ENCODE measurements at places on chromosomes 16 and 17. TPM values are rescaled to one million over a fixed set of nuclear protein-coding genes. Genes with fewer than 3 reads are reported as not detected.

DNA sequence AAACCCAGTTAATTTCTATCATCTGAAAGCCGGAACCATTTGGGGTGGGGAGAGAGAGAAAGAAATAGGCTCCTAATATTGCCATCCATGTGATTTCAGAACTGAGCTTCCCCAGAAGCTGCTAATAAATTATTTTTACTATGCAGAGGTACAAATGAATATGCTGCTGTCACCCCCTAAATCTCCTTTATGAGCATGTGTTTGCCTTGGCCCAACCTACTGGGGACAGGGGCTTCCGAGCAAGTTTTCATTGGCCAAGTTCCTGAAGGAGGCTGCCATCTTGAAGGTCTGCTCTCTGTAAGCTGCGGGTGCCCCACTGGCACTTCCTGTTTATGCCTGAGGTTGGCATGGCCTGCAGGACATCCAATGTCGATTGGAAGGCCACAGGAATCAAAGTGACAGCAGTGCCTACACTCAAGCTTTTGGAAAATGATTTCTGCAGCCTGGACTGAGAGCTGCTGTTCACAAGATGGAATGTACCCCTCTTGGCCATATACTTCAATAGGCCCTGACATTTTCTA lies 194.7 kb downstream of the XYLT1 start:
- no peak for DNase-seq

DNA sequence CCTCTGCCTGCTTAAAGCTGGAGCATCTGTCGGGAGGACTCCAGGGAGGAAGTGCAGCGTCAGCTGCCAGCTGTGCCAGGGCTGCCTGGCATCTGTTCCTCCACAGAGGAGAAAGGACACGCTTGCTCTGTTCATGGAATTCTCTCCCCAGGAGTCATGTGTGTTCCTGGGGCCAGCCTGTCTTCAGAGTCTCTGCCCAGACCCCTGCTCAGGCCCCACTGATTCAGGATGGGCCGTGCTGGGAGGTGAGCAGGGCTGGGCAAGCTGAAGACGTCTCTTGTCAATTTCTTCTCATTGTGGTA lies 24.2 kb downstream of the CRISPLD2 start:
- peak; percentile 58 for DNase-seq

GRCh38 chr16:84361546-84361945 lies 6.8 kb upstream of the ATP2C2 start:
- DNase-seq = no peak

- no peak for DNase-seq
Measured at GRCh38 chr16:69867784-69868560, 83.2 kb upstream of the CLEC18A start.

DNA sequence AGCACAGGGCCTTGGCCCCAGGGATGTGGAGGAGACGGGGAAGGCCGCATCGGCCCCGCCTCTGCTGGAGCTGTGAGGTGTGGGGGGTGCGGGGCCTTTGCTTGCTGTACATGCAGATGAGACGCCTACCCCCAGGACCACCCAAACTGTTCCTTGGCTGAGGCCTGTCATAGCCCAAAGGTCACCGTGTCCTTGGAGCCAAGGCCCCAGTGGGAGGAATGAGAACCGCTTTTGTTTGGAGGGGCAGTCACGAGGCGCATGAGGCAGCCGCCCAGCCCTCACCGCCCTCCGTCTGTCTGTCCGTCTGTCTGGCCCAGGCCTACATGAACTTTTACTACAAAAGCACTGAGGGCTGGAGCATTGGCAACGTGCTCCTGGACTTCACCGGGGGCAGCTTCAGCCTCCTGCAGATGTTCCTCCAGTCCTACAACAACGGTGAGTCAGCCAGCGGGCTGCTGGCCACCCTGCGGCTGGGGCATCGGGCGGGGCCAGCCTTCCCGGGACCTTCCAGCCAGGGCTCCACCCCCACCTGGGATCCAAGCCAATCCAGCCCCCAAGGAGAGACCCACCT lies 8.8 kb downstream of the TAX1BP3 start:
- DNase-seq = peak; percentile 57

- DNase-seq = no peak
Measured at GRCh38 chr17:35891269-35891668, 11.1 kb upstream of the CCL5 start.

GRCh38 chr17:31663576-31663975 lies 195.5 kb downstream of the COPRS start:
- DNase-seq = no peak

- no peak for DNase-seq
Measured at GRCh38 chr16:8572063-8572918, 18.0 kb downstream of the TMEM114 start.

DNA sequence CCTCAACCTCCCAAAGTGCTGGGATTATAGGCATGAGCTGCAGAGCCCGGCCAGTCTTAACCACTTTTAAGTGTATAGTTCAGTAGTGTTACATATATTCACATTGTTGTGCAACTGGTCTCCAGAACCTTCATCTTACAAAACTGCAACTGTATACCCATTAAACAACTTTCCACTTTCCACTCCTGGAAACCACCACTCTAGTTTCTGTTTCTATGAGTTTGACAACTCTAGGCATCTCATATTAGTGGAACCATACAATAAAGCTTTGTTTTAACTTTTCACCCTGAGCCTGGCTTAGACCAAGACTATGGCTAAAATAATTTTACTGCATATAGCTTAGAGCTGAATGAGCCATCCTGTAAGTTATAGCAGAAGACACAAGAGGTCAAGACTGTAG lies 108.0 kb upstream of the GOT2 start:
- DNase-seq = no peak

DNA sequence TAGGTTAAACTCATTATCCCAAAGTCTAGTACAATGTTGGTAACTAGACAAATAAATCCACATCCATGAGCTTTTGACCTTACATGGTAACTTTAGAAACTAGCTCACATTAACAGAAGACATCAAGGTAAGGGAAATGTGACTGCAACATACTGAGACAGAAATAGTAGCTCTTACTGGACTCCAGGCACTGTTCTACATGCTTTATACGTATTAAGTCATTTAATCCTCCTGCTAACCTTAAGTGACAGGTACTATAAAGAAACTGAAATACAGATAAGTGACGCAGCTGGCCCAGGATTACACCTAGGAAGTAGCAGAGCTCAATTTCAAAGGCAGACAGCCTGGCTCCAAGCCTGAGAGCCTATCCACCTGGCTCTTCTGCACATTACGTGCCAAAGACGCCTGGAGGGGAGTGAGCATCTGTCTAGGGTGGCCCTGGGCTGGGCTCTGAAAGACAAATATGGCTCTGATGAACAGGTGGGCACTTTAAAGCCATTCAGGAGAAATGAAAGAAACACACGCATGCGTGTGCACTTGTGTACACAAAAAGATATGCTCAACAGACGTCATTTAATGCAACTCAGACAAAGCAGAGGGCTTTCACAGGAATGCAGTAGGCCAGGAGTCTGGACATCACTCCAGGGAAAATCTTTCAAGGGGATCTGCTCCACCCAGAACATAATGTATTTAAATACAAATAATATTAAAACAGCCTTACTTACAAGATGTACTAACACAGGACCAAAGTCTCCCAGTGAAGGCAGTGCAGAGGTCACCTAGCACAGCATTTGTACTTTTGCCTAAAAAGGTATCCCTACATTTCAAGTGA lies 4.4 kb downstream of the ZC3H7A start:
- DNase-seq = no peak

DNA sequence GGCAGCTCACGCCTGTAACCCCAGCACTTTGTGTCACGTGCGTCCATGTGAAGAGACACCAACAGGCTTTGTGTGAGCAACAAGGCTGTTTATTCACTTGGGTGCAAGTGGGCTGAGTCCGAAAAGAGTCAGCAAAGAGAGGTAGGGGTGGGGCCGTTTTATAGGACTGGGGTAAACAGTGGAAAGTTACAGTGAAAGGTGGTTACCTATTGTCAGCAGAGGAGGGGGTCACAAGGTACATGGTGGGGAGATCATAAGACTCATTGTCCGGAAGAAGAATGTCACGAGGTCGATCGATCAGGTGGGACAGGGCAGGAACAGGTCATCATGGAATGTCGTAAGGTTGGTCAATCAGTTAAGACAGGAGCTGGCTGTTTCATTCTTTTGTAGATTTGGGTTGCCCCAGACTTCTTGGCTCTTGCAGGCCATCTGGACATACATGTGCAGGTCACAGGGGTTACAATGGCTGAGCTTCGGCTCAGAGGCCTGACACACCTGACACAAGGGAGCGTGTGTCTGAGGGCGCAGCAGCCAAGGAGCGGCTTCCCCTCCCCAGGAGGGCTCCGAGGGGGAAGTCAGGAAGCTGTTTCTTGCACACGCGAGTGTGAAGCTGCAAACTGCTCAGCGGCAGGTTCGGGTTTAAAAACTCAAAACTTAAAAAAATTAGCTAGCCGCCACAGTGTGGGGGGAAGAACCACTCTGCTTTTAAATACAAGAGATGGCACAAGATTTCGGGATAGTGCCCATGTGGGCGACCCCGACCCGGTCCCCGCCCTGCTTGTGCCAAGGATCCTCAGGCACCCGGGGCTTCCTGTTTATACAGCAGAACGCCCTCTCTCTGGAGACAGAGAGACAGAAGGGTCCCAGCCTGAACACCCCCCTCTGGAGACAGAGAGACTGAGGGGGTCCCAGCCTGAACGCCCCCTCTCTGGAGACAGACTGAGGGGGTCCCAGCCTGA lies 12.4 kb upstream of the TEX19 start:
- DNase-seq = no peak

DNA sequence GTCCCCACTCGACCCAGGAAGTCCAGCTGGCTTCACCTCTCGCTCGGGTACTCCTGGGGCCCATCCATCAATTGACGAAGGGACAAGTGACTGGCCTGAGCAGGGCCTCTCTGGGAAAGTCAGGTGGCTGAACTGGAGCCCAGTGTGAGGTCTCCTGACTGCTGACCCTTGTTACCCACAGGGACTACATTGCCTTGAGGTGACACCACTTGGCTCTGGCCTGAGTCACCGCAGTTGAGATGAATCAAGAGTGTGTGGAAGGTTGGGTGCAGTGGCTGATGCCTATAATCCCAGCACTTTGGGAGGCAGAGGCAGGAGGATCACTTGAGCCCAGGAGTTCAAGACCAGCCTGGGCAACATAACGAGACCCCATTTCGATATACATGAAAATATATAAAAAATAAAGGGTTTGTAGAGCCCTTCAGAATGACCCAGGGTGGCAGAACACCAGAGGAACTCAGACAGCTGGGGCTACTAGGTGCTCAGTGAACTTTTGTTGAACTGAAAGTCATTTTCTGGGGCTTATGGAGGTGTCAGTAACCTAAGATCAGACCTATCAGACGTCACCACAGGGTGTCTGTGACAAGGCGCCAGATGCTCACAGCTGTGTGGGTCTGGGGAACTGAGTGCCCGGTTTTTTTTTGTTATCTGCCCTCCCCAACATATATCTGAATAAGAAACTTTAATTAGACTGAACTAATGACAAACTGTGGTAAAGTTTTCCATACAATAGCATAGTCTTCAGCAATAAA lies 14.8 kb upstream of the ZFP90 start:
- DNase-seq = no peak

DNA sequence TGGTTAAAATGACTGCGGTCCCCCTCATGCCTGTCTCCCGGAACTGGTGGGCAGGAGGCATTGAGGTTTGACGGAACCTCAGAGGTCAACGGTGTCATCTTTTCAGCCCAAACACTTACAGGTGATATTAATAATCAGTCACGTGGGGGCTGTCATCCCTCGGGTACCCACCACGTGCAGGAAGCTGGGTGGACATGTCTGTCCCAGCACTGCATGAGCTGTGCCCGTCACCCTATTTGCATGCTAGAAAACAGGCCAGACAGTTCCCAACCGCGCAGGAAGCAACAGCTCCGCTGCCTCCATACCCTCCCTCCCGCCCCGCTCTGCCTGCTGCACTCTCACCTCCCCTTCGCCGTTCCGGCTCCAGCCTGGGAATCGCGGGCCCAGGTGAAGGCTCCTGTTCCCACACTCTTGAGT lies 1.4 kb downstream of the SYNGR3 start:
- no peak for DNase-seq

- no peak for DNase-seq
Measured at GRCh38 chr17:75517297-75517865, 1.1 kb downstream of the TSEN54 start.

DNA sequence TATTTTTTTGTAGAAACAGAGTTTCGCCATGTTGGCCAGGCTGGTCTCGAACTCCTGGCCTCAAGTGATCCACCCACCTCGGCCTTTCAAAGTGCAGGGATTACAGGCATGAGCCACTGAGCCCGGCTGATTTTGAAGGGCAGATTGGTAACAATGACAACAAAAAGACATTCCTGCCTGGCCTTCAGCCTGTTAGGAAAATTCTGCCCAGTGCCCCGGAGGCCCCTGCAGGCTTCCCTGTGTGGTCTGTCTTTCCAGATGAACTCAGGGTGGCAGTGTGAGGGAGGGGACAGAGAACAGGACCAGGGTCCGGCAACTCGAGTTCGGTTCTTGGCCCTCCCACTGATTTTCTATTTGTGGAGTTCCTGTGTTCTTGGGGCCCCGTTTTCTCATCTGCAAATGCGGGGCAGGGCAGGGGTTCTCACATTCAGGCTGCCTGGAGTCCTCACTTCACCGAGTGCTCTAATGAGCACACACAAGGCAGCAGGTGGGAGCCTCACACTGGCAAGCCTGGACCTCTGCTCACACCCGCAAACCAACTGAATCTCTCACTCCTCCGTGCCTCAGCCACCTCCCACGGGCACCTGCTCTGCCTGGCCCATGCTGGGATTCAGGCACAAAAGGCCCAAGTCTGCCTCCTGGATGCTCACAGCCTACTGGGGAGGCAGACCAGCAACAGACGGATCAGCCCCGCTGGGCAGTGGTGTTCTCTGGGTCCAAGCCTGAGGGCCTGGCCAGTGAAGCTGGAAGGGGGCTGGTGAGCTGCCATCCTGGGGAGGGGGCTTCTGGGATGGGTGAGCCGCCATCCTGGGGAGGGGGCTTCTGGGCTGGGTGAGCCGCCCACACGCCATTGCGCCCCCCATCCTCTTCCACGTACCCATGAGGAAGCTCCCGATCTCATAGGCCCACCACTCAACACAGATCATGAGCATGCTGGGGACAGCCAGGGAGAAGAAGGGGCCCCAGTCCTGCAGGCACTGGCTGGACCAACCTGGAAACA lies 10.3 kb downstream of the SLC47A2 start:
- no peak for DNase-seq

SECTM1 gene
- total RNA-seq = 6.7 TPM

PIMREG gene
- total RNA-seq = 3.1 TPM

PRRT2 gene
- total RNA-seq = 7.9 TPM

PRR35 gene
- not detected for total RNA-seq

CLEC3A gene
- total RNA-seq = not detected

FOXN1 gene
- total RNA-seq = not detected

Data from umbilical cord (tissue), 2 donors.